ENCODE measurements at places on chromosomes 1 and 21.

- no peak for DNase-seq
Measured at GRCh38 chr21:44477712-44478111, 22.4 kb downstream of the LRRC3 start.

- no peak for DNase-seq
Measured at GRCh38 chr1:40045182-40045581, 4.7 kb downstream of the CAP1 start.

DNA sequence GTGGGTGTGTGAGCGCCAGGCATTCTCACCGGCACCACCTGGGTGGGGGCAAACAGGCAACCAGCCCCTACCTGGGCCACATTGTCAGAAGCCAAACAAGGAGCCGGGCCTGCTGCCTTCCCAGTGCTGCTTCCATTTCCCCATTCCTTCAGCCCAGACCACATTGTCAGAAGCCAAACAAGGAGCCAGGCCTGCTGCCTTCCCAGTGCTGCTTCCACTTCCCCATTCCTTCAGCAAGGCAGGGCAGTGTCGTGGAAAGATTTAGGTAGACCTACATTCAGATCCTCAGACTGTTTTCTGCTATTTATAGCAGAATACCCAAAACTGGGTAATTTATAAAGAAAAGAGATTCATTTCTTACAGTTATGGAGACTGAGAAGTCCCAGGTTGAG, 47.0 kb upstream of the EFHD2 start:
- no peak for DNase-seq

DNA sequence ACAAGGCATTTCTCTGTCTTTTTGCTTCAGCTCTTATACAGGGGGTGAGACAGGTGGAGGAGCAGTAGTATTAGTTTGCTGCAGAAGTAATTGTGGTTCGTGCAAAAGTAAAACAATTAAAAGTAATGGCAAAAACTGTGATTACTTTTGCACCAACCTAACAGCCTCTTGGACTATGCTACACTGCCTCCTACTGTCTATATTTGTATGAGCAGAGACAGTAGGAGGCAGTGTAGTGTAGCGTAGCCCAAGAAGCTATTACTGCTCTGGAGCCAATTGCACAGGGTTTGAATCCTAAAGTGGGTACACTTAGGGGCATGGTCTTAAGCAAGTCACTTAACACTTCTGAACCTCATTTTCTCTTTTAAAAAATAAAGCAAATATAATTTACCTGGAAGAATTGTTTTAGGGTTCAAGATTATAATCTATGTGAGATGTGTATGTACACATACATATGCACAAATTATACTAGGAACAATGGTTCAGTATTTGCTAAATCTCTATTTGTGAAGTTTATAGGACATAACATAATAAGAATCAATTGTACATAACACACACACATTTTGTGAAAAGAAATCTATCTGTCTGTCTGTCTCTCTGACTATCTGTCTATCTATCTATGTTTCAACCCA, 103.8 kb downstream of the BRINP3 start:
- DNase-seq = no peak

GRCh38 chr21:27149034-27149433, 182.1 kb upstream of the ADAMTS5 start:
- DNase-seq = no peak

- DNase-seq = no peak
Measured at GRCh38 chr1:90922996-90923395, 98.8 kb downstream of the ZNF644 start.

DNA sequence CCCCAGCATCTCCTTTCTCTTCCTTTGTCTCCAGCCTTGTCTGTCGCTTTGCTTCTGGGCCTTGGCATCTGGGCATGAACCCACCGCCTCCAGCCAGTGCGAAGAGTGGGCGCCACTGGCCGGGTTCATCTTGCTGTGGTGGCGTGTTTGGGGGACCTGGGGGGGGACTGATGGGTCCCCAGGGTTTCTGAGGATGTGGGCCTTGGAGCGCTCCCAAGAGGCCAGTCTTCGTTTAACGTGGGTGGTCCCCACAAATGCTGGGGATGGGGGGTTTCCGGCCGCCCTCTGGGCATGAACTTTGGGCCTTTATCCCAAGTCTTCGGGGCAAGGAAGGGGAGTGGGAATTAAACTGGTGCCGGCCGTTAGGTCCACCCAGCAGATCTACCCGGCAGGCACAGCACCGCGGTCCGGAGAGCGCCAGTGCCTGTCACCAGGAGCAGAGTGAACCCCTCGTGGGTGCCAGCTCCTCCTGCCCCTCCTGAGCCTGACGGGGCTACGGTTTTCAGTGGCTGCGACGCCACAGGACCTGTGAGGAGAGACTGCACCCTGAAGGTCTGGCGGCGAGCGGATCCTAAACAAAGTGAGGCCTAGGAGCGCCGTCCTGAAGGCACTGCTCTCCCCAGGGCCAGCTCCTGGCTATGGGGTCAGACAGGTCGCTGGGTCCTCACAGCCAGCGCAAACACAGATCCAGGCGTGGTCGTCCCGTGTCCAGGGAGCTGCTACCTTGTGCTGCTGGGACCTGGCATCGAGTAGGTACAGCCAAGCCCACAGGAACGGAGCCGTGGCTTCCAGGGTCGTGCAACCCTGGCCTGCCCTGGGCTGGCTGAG, 12.1 kb upstream of the C1orf174 start:
- DNase-seq = no peak

- DNase-seq = no peak
Measured at GRCh38 chr1:75100481-75101092, 33.6 kb upstream of the LHX8 start.
